HCT116 (cell line): ENCODE measurements at places on chromosomes 16 and 17.

- no peak overlapping the region for H3K27ac ChIP-seq
- no peaks in the 10 kb centered on the region for H3K27me3 ChIP-seq
- no peak for DNase-seq
- H3K4me1 ChIP-seq, result peaks cover 47% of the 10 kb centered on the region
- H3K36me3 ChIP-seq, result no peaks in the 10 kb centered on the region
Measured at GRCh38 chr17:32493976-32494513, 7.3 kb downstream of the CDK5R1 start.

DNA sequence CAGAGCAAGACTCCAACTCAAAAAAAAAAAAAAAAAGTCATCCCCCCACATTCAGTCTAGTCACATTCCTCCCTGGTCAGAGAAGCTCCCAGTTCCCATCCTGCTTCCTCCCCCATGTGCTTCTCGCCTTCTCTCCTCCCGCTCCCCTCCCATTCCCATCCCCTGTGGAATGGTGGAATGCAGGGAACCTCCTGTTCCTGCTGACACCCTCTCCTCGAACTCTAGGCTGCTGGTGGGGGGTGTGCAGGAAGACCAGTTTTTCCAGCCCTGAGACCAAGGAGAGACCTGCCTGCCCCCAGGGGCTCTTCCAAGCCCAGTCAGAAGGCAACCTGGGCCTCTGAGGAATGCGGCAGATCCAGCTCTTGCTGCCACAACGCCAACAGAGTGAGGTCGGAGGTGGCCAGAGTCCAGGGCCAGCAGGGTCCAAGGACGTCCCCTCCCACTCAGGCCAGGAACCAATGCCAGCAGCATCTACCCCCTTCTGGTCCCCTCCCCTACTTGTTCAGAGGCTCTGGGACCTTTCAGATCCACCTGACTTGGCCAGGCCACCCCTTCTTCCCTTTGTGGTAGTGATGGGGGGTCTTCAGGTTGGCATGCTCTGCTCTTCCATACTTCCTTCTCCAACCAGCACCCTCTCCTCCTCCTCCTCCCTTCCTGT is 39.3 kb upstream of the TAC4 start:
- peaks cover 32% of the 10 kb centered on the region for H3K4me1 ChIP-seq
- H3K36me3 ChIP-seq, result no peaks in the 10 kb centered on the region
- DNase-seq, result peak; percentile 40
- no peak overlapping the region for H3K4me3 ChIP-seq
- H3K27ac ChIP-seq, result peak overlapping the region; percentile 60

DNA sequence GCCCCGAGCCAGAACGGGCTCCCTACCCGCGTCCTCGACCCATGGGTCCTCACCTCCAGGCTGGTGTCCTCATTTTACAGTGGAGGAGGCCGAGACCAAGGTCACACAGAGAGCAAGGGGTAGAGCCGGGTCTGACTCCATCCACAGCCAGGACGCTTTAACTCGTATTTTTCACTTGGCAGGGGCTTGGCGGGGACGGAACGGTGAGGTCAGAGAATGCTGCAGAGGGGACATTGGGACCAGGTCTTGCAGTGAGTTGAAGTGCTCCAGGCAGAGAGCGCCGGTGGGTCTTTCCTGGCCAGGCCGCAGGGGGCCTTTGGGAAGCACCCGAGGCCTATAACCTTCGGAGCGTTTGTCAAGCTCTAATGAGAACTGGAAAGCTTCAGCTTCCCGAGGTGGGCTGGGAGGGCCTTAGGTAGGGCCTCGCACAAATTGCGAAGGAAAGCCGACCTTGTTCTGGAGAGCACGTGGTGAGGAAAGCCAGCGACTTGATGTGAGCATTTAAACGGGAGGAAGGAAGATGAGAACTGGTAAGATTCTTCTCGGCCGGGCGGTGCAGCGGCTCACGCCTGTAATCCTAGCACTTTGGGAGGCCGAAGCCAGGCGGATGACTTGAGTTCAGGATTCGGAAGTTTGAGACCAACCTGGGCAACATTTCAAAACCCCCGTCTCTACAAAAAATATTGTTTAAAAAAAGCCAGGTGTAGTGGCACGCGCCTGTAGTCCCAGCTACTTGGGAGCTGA is 908 bp upstream of the CLUH start:
- H3K4me1 ChIP-seq, result peaks cover 45% of the 10 kb centered on the region
- H3K27ac ChIP-seq, result peak overlapping the region; percentile 65
- H3K36me3 ChIP-seq, result no peaks in the 10 kb centered on the region
- H3K4me3 ChIP-seq, result peak overlapping the region; percentile 60
- DNase-seq, result no peak
- no peaks in the 10 kb centered on the region for H3K27me3 ChIP-seq

- H3K27ac ChIP-seq, result no peak overlapping the region
- no peak for DNase-seq
- no peaks in the 10 kb centered on the region for H3K27me3 ChIP-seq
- 0 out of 2 replicates have a peak, but pooled peaks cover 5% of the 10 kb centered on the region for H3K36me3 ChIP-seq
- H3K4me1 ChIP-seq, result no peaks in the 10 kb centered on the region
- no peak overlapping the region for H3K4me3 ChIP-seq
Measured at GRCh38 chr17:30422171-30422570, 43.4 kb downstream of the CPD start.

GRCh38 chr17:51359055-51359454 is 98.7 kb downstream of the UTP18 start:
- no peak for DNase-seq
- H3K27me3 ChIP-seq, result 0 out of 2 replicates have a peak, but pooled peaks cover 3% of the 10 kb centered on the region
- no peaks in the 10 kb centered on the region for H3K36me3 ChIP-seq
- H3K4me3 ChIP-seq, result no peak overlapping the region
- H3K4me1 ChIP-seq, result peaks cover 21% of the 10 kb centered on the region
- H3K27ac ChIP-seq, result no peak overlapping the region

DNA sequence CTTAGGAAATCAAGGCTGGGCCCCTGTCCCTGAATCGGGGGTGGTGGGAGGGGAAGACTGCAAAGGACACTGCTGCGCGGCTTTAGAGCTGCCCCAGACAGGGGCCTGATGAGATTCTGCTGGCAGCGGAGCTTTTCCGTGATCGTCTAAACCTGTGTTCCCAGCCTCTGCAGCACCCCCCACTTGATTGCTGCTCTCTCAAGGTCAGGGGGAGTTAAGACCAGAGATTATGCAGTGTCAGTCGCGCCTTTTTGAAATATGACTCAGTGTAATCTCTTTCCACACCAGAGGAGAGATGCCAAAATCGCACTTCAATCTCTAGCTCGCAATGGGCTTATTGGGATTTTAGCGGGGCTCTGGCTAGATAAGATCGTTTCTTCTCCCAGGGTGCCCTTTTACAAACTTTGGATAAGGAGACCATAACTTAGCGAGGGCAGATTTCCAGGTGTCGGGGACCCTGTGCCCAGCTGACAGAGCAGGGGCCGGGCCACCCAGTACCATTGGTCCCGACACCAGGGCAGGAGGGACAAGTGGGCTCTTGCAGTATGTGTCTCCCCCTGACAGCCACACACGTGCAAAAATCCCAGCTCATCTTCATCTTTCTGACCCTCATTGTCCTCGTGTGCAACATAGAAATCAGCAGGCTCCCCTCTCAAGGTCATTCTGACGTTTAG is 87.0 kb downstream of the IRX3 start:
- DNase-seq, result no peak
- H3K4me1 ChIP-seq, result no peaks in the 10 kb centered on the region
- no peak overlapping the region for H3K27ac ChIP-seq
- H3K4me3 ChIP-seq, result no peak overlapping the region

DNA sequence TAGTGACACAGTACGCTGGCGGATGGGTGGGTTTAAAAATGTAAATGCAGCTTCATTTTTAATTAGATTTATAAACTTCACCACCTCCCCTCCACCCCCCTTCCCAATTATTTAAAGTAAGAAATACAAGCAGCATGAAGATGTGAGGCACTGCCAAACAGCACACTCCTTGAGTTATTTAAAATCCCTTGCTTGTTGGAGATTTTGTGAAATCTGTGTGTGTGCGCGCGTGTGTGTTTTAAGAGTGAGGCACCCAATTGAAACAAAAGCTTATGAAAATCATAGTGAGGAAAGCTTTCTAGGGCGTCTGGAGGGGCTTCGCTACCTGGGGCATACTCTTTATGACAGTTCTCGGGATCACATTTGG is 219.6 kb upstream of the IRX3 start:
- H3K4me1 ChIP-seq, result no peaks in the 10 kb centered on the region; the same call in 1 of the 2 replicates
- no peak for DNase-seq
- no peaks in the 10 kb centered on the region for H3K36me3 ChIP-seq
- H3K27ac ChIP-seq, result no peak overlapping the region
- peaks cover 33% of the 10 kb centered on the region for H3K27me3 ChIP-seq
- H3K4me3 ChIP-seq, result no peak overlapping the region

- no peaks in the 10 kb centered on the region for H3K27me3 ChIP-seq
- no peak overlapping the region for H3K27ac ChIP-seq
- H3K4me3 ChIP-seq, result no peak overlapping the region
- DNase-seq, result no peak
- no peaks in the 10 kb centered on the region for H3K4me1 ChIP-seq
Measured at GRCh38 chr16:11374255-11374654, 29.0 kb downstream of the RMI2 start.

DNA sequence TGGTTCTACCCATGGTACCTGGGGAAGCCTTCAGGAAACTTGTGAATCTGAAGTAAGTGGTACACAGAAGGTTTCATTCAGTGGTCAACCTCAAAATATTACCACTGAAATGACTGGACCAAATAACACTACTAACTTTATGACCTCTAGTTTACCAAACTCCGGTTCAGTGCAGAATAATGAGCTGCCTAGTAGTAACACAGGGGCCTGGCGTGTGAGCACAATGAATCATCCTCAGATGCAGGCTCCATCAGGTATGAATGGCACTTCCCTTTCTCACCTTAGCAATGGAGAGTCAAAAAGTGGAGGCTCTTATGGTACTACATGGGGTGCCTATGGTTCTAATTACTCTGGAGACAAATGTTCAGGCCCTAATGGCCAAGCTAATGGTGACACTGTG is 55.9 kb upstream of the SLC5A11 start:
- peaks cover 39% of the 10 kb centered on the region for H3K36me3 ChIP-seq
- H3K27me3 ChIP-seq, result no peaks in the 10 kb centered on the region
- no peak for DNase-seq
- H3K27ac ChIP-seq, result no peak overlapping the region
- no peak overlapping the region for H3K4me3 ChIP-seq

- no peaks in the 10 kb centered on the region for H3K36me3 ChIP-seq
- H3K4me3 ChIP-seq, result no peak overlapping the region
- H3K27ac ChIP-seq, result no peak overlapping the region
- H3K4me1 ChIP-seq, result no peaks in the 10 kb centered on the region
- no peak for DNase-seq
Measured at GRCh38 chr17:77530591-77530990, 389.8 kb downstream of the SEC14L1 start.

DNA sequence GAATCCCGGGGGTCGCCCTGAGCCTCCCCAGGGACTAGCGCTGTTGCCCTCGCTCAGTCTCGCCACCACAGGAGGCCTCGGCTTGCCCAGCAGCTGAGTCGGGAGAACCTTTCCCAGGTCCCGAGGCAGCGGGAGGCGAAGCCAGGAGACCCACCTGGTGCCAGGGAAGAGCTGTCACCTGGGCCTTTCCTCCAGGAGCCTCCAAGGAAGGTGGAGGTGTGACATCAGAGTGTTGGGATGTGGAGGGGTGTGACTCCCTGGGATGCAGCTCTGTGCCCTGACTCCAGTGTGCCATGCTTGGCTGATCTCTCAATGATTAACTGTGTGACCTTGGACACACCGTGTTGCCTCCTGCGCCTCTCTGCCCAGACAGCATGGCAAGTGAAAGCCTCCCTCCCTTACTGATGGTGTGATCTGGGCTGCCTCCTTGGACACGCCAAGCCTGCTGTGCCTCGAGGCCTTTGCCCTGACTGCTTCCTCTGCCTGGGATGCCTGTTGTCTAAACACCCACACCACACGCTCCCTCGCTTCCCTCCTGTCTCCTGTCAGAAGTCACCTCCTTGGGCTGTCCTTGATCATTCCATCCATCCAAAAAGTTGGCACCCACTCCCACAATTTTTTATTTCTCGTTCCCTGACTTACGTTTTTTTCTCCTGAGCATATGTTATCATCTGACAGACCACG is 88.0 kb downstream of the CMIP start:
- H3K27ac ChIP-seq, result no peak overlapping the region; the same call in 1 of the 2 replicates
- no peaks in the 10 kb centered on the region for H3K27me3 ChIP-seq
- H3K4me3 ChIP-seq, result no peak overlapping the region
- no peak for DNase-seq
- H3K36me3 ChIP-seq, result no peaks in the 10 kb centered on the region
- H3K4me1 ChIP-seq, result peaks cover 20% of the 10 kb centered on the region

DNA sequence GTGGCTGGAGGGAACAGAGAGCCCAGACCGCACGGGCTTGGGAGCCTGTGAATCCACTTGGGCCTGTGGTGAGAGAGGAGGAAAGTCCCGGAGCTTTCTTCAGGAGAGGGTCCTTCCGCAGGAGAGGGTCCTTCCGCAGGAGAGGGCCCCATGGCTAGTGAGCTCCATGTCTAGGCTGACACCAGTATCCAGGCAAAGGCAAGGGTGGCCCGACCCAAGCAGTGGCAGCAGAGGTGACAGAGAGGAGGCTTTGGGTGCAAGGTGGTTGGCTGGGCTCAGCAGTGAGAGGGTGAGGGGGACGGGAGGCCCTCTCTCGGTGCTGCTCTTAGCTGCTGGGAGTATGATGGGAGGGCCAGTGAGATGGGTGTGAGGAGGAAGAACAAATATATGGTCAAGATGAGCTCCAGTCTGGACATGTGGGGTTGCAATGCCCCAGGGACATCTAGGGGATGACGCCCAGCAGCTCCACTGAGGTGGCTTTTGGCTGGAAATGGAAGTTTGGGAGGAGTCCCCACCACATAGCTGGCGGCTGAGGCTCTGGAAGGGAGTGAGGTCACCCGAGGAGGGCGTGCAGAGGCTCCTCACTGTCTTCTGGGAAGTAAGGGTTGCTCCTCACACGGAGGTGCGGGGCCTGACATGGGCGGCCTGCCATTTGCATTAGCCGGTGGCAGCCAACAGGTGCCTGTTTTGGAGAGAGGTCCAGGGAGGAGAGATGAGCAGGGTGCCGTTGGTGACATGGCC is 2.3 kb upstream of the HSD3B7 start:
- peaks cover 14% of the 10 kb centered on the region for H3K4me1 ChIP-seq
- H3K36me3 ChIP-seq, result peaks cover 2% of the 10 kb centered on the region
- H3K27me3 ChIP-seq, result no peaks in the 10 kb centered on the region
- no peak overlapping the region for H3K4me3 ChIP-seq
- no peak for DNase-seq
- no peak overlapping the region for H3K27ac ChIP-seq

DNA sequence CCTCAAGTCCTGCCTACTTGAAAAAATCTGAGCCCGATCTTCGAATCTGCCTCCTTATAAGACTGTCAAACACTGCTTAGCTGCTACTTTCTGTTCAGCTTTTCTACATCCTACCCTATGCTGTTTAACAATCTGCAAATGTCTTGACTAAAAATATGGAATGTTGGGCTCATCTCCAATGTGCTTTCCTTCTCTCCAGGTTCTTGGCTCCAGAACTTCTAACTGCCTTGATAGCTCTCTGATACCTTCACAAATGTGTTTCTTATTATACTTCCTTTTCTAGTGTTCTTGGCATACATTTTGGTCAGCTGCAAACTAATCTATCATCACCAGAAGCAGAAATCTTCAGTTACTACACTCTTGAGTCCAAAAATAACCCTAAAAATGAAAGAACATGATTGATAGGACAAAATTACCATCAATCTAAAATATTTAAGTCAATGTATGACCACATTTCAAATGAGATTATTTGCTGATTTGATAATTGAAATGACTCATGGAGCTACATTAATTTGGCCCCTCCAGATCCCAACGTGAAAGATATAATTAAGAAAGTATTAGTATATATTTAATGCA is 372.3 kb upstream of the MON1B start:
- H3K4me3 ChIP-seq, result no peak overlapping the region
- no peaks in the 10 kb centered on the region for H3K27me3 ChIP-seq
- DNase-seq, result no peak
- no peaks in the 10 kb centered on the region for H3K4me1 ChIP-seq

- H3K27me3 ChIP-seq, result no peaks in the 10 kb centered on the region
- DNase-seq, result no peak
- H3K36me3 ChIP-seq, result no peaks in the 10 kb centered on the region
- H3K4me3 ChIP-seq, result no peak overlapping the region
- H3K4me1 ChIP-seq, result peaks cover 13% of the 10 kb centered on the region
Measured at GRCh38 chr17:28230011-28230410, 89.0 kb upstream of the TMEM97 start.
